Stimulated activated CD4-positive, alpha-beta T cell treated with anti-CD3 and anti-CD28 coated beads, Interleukin-1b, Interleukin-23, amount 100 ng/mL, for 1 hour (primary cell): ENCODE measurements at places on chromosomes 11 and 22.

DNA sequence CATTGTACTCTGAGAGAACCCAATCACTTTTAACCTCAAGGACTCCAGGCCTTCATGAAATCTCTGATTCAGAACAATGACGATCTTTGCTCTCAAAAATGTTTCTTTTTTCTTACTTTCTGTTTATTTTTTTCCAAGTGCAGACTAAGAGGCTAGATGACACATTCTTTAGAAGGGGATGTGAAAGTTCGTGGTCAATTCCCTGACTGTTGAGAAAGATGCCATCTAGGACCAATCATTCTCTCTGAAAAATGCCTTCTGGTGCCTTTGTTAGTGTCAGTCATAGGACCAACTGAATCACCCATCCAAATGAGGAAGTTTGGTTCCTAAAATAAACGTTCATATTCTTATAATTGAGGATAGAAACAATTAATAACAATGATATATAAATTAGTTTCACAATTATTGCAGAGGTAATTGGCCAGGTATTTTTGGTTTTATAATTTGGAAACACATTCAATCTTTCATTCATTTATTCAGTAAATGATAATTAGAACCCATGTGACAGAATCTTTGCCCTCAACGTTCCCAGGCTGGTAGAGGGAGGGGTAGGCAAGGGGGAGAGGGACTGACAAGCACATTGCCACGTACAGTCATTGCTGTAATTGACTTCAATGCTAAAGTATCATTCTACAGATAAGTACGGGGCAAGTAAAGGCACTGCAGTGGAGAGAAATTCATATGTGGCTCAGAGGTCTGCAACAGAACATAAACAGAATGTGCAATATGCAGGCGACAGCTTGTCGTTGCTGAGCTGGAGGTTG is 333.4 kb upstream of the MPPED2 start:
- no peak for DNase-seq

GRCh38 chr11:101048479-101048878 is 81.1 kb downstream of the PGR start:
- DNase-seq, result no peak

- no peak for DNase-seq
These were observed 71.3 kb downstream of the MED15 start for GRCh38 chr22:20578707-20579106.

- no peak for DNase-seq
These were observed 314.2 kb upstream of the SORL1-AS1 start for GRCh38 chr11:121766991-121767390.

GRCh38 chr11:540583-541432 is 3.5 kb downstream of the LRRC56 start:
- no peak for DNase-seq

DNA sequence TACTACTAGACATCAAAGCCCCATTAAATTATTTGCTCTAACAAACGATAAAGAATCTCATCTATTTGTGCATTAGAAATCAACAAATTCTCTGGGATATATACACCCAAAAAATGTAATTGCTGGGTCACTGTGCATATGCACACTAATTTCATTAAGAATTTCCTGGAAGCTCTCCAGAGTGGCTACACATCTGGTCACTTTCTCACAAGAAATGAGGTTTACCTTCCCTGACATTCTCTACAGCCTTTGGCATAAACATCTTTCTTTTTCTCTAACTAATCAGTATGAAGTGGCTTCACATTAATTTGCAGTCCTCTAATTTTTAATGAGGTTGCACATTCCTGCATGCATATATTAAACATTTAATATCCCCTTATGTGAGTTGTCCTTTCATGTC is 150.8 kb upstream of the ANO5 start:
- no peak for DNase-seq

- no peak for DNase-seq
These were observed 17.5 kb downstream of the RPL3 start for GRCh38 chr22:39301926-39302325.

GRCh38 chr22:36117053-36117554 is 43.5 kb downstream of the APOL3 start:
- no peak for DNase-seq

DNA sequence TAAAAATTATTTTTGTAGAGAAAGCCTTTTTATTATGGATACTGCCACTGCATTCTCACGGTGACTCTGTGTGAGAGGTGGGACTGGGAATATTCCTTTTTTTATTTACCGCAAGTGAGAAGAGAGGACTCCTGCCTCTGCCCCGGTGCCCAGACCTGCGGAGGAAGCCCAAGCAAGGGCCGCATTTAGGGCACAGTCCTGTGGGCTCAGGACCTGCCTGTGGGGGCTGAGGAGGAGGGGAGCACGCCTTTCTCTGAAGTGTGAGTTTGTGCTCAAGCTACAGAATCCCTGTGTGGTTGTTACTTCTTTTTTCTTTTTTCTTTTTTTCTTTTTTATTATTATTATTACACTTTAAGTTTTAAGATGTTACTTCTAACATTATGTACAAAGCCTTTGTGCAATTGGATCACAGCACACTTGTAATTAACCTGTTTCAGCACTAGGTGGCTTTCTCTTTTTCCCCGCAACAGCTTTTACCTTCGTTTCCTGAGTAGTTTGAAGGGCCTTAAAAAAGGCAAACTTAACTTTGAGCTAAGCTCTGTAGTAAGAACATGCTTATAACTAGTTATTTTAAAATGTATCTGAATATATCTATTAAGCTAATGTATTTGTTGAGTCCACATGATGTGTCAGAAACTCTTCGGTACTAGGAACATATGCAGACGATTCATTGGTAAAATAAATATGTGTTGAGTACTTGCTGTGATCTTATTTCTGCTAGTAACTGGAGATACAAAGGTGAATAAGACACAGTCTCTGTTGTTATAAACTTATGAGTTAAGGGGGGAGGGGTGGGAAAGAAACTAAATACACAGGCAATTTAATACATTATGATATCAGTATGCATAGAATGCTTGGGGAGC is 18.3 kb downstream of the AMOTL1 start:
- no peak for DNase-seq

DNA sequence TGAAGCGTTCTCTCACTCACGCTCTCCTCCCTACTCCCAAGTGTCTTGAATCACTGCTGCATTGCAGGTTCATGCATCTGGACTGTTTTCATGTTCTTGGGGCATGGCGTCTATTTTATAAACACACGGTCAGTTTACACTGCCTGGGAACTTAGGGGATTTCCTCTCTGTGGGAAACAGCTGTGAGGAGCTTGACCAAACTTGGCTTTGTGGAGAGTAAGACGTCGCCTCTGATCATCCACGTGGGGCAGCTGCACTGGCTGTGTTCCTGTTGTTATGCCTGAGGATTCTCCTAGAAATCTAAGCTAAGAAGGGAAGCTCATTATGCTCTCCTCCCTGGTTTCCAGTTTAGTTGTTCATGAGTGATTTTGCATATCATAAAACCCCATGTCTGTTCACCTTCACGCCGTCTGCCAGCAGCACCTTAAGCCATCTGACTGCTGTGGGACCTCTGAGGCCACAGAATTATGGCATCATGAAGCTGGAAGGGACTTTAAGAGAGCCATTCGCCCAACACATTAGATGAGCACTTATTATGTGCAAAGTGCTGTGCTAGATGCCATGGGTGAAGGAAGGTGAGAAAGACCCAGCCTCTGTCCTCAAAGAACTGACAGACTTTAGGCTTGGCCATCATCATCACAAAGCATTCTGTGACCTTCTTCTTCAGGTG is 38.8 kb upstream of the POU2AF1 start:
- DNase-seq, result no peak

DNA sequence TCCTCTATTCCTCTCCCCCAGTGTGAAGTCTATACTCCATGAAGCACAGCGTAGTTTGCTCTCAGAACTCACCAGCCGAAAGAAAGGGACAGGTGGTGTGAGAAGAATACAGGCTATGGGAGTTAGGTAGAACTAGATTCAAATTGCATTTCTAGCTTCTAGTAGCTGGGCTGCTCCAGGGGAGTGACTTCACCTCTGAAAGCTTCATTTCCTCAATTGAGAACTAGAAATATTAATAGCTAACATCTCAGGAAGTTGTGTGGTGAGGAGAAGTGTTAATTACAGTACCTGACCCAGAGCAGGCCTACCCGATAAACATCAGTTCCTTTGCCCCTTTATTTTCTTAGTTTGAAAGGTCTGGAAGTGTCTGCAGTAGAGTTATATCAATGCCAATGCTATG is 484.7 kb upstream of the TENM4 start:
- DNase-seq, result no peak

DNA sequence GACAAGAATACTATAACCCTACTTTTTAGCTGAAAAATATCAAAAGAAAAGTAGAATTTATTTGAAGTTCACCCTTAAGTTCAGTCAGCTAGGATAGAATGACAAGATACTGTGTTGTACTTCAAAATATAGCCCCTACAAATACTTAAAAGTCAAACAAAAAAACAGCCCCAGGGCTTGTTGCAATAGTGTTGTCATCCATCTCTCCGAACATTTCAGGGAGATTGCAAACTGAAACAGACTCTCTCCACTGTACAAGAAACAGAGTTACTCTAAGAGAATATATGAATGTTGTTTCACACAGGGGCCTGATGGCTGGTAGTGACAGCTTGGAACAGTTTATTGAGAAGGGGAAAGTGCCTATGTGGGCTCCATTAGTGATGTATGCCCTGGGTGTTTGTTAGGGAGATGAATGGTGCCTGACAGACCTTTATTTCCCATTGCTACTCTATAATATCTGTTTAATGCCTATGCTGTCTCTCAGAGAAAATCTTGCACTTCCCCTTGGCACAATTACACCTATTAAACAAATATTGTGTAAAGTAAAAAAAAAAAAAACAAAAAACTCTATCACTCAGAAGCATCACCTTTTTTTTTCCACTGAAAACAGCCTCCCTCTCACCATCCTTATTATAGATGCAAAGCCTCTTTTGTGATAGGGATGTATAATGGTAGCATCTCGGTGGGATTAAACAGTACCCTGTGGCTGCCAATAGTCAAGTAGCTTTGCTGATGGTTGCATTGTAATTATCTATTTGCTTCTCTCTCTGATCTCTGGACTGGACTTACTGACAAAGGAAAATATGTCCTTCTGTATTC is 506.3 kb upstream of the LUZP2 start:
- DNase-seq, result no peak

- no peak for DNase-seq
These were observed 30.3 kb downstream of the PDE3B start for GRCh38 chr11:14673824-14674405.

GRCh38 chr22:27502327-27502726 is 299.2 kb downstream of the MN1 start:
- DNase-seq, result no peak

DNA sequence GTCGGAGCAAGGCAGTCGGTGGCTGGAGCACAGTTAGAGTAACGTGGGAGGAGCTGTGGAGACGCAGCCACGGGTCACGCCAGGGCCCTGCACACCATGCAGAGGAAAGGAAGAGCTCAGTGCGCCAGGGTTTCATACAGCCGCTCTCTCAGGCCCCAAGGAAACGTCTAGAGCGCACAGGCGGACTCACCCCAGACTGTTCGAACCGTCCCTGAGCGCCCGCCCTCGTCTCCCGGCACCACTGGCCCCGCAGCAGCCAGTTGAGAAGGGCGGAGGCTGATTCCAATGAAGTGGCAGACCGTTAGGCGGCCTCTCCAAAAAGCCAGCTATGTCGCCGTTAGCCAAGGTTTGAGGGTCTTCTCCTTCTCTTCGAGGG is 483 bp upstream of the HYLS1 start:
- no peak for DNase-seq

- DNase-seq, result no peak
These were observed 277.6 kb downstream of the BRD1 start for GRCh38 chr22:49550141-49550430.

DNA sequence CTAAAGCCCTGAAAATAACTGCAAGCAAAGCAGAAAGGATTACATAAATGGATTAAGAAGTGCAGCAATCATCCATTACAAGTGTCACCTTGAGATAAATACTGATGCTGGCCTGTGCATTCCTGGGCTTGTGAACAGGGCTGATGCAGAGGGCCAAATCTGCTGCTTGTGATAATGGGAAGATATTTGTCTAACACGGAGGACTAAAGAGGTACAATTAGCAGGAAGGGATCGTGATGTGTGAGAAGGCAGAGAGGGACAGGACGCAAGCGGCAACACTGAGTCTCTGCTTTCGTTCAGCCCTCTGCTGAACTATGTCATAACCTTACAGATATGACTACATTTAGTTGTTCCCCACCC is 107.7 kb upstream of the DDI1 start:
- no peak for DNase-seq

DNA sequence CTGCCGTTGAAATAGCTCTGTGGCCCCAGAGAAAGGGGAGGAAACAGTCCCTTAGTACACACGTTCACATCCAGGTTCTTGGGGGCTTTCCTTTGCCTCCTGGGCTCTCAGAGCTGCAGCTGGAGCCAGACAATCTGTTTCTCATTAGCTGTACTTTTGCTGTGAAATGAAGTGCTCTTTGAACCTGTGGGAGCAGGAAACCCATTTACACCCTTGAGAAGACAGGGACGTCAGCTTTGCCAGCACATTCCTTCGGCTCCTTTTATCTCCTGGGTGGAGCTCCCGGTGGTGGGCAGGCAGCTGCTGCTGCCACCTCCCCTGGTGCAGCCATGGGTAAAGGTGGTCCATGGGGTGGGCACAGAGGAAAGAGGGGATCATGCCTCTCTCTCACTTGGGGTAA is 80.6 kb upstream of the TIMP3 start:
- DNase-seq, result no peak

GRCh38 chr11:16738947-16739815 is 734 bp downstream of the C11orf58 start:
- no peak for DNase-seq

DNA sequence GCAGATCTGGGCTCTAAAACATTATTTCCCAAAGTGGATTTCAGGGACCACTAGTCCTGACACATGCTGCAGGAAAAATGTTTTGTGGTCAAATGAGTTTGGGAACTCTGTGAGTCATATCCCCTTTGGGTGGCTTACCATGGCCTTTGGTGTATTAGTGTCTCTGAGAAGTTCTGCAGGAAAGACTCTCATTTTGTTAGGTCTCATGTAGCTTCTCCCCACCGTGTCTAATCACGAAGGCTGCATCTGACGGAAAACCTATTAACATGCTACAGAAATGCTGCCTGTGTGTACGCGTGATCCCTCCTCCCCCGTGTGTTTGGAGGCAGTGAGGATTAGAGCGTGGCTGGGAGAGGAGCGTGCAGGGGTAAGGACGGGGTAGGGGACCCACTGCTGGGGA is 191.7 kb downstream of the ST3GAL4 start:
- DNase-seq, result no peak

DNA sequence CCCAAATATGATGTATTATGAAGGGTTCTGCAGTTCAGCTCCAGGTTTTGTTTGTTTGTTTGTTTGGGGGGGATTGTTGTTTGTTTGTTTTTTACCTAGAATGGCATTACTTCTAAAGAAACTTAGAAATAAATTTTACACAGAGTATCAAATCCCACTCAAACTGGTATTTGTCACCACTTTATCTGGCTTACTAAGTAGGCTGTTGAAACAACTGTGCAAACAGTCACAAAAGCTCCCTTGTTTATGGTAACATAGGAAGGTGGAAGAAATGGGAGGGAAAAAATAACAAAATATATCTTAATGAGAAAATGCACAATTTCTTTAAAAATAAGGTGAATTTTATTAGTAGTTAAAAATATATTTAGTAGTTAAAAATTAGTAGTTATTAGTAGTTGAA is 108.3 kb upstream of the ANO5 start:
- DNase-seq, result no peak
